ENCODE measurements at places on chromosomes 2 and 18.

GRCh38 chr2:53854678-53855077 lies 5.1 kb downstream of the GPR75 start:
- no peak for DNase-seq

- no peak for DNase-seq
These were observed 95.7 kb downstream of the BIRC6 start for GRCh38 chr2:32452338-32453064.

DNA sequence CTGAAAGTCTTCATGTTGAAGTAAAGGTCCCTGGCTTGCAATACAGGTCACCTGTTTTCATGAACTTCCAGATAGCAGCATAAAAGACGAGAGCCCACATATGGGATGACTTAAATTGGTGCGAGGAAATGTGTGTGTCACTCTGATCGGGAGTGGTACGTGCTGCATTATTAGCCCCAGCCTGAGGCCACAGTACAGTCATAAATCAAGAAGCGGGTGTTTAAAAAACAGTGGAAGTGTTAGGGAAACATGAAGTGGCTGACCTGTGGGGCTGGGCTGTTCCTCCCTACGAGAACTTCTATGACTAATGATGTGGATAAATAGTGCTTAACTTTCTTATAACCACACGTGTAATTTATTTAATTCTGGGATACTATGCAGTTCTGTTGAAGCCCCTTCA lies 24.4 kb downstream of the RDH14 start:
- no peak for DNase-seq

- DNase-seq = no peak
These were observed 52.7 kb upstream of the TMEFF2 start for GRCh38 chr2:192247456-192247855.

GRCh38 chr2:32963941-32964340 lies 17.2 kb downstream of the LTBP1 start:
- DNase-seq = no peak
